ENCODE measurements at places on chromosomes 5 and 9.
A peak's percentile ranks its signal among the peaks of the same experiment; 100 is the strongest.

- DNase-seq = no peak
Measured at GRCh38 chr5:95620870-95621838, 1.3 kb downstream of the GPR150 start.

GRCh38 chr9:109966643-109967368 is 186.8 kb downstream of the PALM2AKAP2 start:
- no peak for DNase-seq

DNA sequence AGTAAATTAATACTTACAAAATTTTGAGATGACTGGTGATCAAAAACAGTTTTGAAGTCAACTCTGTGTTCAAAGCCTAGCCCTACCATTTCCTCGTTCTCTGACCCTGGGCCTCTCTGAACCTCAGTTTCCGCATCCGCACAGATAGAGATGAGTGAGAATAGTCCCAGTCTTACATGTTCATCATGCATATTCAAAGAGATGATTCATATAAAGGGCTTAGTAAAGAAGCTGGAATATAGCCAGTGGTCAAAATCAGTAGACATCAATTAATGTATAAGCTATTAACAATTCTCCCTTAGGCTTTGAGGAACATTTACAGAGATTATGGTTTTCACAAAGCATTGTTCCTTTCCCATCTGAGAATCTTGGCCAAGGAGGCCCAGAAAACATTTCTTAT is 250.6 kb downstream of the SPOCK1 start:
- no peak for DNase-seq

- no peak for DNase-seq
Measured at GRCh38 chr9:35519692-35520363, 29.9 kb downstream of the RUSC2 start.

DNA sequence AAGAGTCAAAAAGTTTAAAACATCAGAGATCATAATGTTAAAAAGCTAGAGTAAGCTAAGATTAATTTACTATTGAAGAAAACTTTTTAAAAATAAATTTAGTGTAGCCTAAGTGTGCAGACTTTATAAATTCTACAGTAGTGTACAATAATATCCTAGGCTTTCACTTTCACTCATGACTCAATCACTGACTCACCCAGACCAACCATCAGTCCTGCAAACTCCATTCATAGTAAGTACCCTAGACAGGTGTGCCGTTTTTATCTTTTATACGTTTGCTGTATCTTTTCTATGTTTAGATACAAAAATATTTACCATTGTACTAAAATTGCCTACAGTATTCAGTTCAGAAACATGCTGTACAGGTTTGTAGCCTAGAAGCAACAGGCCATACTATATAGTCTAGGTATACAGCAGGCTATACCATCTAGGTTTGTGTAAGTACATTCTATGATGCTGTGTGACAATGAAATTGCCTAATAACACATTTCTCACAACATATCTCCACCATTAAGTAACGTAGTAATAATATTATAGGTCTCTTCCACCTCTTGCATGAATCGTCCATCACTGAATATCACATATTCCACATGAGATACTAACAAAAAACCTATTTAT is 59.2 kb downstream of the MEGF9 start:
- DNase-seq = no peak

- no peak for DNase-seq
Measured at GRCh38 chr5:4665911-4666310, 474.2 kb upstream of the ADAMTS16 start.

DNA sequence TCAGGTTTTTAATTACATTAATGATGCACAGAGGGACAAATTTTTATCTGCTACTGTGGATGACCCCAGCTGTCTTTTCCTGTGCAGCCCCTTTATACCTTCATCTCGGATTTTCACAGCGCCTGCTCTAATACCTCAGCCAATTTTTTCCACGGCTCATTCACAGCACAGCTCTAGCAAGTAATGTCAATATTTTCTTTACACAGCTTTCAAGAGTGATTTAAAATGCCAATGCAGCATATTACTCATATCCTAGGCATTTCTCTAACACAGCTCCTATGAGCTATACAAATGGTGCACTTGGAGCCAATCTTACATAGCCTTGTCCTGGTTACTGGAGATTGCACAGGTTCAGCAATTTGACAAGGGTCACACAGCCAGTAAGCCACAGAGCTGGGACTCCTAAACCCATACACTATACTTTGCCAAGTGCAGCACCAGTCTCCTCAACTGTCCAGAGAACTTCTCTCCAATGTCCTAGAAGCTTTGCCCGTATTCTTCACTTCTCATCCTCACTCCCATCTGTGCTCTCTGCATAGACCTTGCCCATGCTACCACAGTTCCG is 661.8 kb downstream of the DTWD2 start:
- no peak for DNase-seq

DNA sequence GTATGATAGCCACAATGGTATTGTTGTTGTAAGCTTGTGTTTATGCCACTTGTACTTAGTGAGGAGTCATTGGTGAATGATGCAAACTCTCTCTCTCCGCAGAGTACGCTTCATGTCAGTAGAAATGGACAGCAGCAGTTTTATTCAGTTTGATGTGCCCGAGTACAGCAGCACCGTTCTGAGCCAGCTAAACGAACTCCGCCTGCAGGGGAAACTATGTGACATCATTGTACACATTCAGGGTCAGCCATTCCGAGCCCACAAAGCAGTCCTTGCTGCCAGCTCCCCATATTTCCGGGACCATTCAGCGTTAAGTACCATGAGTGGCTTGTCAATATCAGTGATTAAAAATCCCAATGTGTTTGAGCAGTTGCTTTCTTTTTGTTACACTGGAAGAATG is 18.8 kb downstream of the ZBTB34 start:
- no peak for DNase-seq

DNA sequence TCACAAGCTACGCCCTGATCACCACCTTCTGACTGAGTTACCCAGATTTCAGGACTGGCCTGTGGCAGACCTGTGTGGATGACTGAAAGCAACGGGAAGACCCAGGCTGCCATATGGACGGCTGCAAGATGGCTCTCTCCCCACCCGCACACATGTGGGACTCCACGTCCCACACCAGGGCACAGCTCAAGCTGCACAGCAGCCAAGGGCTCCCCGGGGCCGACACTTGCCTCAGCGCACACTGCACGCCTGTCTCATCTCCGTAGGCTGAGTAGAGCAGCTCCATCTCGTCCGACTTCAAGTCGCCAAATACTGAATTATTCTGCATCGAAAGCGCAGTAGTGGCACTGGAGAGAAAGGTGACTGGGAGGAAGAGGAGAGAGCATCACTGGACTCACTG is 14.5 kb downstream of the BRD9 start:
- DNase-seq = no peak

DNA sequence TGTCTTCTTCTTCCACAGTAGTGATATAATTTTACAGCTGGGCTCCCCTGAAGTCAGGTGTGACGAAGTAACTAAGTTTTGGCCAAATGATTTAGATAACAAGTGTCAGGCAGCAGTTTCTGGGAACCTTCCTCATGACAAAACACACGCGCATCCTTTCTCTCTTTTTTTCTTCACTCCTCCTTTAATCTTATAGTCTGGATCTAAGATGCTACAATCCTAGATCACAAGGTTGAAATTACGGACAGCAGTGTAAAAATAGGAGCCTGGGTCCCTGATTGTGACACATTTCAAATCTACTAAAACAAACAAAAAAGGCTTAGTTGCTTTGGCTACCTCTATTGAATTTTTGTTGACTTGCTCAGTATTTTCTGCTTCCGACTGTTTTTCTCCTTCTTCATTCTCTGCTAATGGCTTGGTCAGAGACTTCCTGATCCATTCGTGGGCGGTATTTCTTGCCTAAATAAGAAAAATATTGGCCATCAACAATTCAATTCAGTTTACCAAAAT is 36.1 kb downstream of the FAM114A2 start:
- no peak for DNase-seq

GRCh38 chr9:88303721-88304451 is 84.4 kb upstream of the SPIN1 start:
- DNase-seq = no peak

DNA sequence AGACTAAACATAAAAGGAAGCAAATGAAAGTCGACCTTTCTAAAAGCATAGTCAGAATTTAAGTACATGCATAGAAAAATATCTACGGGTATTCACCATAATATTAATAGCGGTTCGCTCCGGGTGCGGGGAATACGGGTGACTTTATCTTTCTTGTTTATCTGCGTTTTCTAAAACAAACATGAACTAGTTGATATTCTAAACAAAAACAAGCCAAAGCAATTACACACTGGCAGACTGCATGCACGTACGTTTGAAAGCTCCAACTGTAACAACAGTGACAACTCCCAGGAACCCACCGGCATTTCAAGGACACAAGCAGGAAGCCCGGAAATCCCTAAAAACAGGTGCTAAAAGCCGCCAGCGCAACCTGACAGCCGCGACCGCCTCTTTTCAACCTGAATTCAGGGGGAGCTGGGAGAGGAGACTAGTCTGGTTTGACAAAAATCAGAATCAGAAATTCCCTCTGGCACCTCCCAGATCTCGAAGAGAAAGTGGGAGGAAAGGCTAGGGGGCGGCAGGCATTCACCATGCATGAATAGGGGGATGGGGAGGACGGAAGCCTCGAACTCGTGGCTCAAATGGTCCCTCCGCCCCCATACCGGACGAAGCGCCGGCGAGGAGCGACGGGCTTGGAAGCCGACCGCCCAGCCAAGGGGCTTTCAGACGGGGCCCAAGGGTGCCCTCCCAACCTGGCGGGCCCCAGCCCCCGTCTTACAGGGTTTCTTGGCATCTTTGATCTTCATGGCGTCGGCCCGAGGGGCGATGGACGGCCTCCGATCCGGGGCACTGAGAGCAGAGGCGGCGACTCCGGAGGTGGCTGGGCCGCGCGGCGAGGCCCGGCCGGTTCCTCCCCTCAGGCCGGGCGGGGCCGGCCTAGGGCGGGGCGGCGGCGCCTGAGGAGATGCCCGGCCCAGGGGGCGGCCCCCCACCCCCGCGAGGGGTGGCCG is at the start of gene PANK3:
Gene PANK3 (minus strand): TSS at position 831 of the 950 bp plus-strand sequence. CDS start 85 bp downstream, at position 746.
- DNase-seq = peak; percentile 1

DNA sequence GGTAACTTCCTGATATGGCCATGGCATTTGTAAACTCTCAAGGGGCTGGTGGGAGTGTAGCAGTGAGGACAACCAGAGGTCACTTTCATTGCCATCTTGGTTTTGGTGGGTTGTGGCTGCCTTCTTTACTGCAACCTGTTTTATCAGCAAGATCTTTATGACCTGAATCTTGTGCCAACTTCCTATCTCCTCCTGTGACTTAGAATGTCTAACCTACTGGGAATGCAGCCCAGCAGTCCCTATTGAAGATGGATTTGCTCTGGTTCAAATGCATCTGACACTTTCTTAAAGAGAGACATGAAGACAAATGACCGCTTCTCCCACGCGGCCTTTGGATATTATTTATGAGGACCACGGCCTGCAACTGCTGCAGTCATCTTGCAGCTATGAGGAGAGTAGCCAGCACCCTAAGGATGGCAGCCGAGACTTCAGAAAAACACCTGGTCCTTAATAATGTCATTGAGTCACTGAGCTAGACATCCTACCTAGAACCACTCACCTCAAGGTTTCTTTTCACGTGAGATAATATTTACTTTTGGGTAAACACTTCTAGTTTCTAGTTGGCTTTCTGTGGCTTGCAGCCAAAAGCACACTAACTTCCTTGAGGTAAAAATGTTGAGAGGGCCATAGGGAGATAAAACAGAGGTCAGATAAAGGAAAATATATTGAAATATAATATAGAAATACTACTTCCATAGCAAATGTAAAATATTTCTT is 28.2 kb downstream of the CETN3 start:
- no peak for DNase-seq

DNA sequence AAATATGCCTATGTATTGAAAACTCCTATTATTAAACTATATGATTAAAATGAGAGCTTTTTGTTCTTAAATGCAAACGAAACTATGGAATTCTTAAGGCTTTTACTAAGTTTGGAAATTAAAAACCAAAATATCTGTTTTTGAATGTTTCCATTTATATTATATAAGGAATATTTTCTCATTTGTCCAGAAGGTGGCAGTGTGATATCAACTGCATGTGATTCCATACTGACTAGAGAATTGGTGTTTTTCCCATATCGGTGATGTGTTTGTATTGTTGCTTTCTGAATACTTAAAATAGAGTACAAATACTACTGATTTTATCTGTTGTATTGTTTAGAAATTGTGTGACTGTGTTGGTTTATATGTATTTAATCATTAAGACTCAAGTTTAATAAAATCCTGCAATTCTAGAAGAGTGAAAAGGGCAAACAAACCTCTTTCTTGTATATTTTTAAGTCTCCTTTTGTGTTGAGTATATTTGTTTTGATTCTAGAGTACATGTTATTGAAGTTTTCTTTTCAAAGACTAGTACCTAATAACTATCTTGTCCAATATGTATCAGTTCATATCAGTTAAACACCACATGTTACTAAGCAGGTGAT is 320.8 kb downstream of the CCDC171 start:
- DNase-seq = no peak

DNA sequence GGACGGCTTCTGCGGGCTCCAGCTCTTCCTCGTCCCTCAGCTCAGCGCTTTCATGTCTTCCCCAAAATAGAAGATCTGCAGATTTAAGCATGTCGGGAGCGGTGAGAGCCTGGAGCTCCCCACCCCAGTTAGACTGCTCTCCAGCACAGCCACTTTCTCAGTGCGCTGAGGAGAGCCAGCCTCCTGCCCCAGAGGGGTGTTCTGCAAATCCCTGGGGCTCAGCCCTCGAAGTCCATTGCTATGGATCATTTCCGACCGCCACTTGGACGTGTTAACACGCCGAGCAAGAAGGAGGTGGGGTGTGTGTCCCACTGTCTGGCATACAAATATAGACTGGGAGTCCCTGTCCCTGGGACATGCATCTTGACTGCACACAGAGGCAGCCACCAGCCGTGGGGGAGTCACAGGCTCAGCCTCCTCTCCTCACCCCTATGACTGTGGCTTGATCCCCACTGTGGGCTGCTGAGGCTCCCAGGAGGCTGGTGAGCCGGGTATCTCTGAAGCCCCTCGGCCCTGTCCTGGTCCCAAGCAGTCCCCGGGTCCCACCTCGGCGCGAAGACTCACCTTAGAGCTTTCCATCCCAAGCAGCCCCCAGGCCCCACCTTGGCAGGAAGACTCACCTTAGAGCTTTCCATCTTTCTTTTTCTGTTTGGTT is 30.0 kb upstream of the RNF130 start:
- DNase-seq = no peak

- DNase-seq = no peak
Measured at GRCh38 chr5:119271758-119272730, 83.8 kb upstream of the TNFAIP8 start.

- DNase-seq = no peak
Measured at GRCh38 chr9:75231167-75231566, 142.9 kb downstream of the OSTF1 start.

DNA sequence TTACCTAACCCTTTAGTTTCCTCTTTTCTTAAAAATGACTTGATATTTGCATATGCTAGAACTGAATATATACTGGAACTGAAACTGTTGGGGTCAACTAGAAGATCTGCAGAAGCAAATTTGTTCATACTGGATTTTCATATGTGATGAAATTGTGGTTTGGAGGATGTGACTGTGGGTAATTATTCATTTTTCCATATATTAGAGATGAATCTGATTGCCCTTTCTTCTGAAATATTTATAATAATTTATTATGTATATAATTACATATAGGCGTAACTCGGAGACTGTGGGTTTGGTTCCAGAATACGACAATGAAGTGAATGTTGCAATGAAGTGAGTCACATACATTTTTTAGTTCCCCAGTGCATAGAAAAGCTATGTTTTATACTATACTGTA is 149.1 kb downstream of the ATP10B start:
- DNase-seq = no peak

- no peak for DNase-seq
Measured at GRCh38 chr5:37187465-37187977, 61.7 kb downstream of the CPLANE1 start.

GRCh38 chr9:92617951-92618510 is 51.9 kb downstream of the IPPK start:
- DNase-seq = no peak

Measured in activated CD8-positive, alpha-beta memory T cell treated with anti-CD3 and anti-CD28 coated beads for 4 hours (primary cell).